ENCODE measurements at places on chromosomes 7 and 10.
A peak's percentile ranks its signal among the peaks of the same experiment; 100 is the strongest.

- DNase-seq = no peak
These were observed 20.4 kb upstream of the ZNF488 start for GRCh38 chr10:47404446-47404845.

DNA sequence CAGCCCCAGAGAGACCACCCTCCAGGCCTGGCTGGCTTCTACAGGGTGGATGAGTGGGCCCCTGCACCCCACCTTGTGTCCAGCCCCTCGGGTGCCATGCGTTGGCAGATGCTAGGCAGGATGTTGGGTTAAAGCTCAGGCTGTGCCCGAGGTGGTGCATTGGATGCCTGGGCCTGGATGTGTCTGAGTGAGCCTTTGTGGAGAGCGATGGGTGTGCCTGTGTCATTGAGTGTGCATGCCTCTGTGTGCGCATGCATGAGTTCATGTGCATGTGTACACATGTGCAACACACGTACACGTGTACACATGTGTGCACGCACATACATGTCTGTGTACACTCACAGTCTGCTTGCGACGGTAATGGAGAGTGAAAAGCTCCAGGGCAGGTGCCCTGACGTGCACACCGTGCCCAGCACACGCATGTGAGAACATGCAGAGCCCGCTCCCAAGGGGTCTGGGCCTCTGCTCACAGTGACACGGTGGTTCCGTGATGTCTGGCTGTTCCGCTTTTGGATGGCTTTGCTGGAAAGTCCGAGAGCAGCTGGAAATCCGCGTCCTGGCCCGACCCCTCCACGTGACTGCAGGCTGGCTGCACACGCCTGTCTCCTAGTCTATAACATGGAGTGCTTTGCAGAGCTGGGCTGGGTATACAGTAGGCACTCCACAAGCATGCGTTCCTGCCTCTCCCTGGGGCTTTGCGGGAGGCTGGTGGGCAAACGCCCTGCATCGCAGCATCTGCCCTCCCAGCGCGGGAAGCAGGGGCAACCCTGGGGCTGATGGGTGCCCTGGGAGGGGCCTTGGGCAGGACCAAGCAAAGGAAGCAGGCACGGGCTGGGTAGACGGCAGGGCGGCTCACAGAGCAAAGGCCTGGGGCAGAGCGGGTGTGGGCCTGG lies 36.9 kb downstream of the ELFN1 start:
- peak; percentile 4 for DNase-seq

- DNase-seq = no peak
These were observed 73.9 kb downstream of the ATE1 start for GRCh38 chr10:121853950-121854349.

GRCh38 chr7:108158776-108159175 lies 28.6 kb upstream of the LAMB4 start:
- no peak for DNase-seq

DNA sequence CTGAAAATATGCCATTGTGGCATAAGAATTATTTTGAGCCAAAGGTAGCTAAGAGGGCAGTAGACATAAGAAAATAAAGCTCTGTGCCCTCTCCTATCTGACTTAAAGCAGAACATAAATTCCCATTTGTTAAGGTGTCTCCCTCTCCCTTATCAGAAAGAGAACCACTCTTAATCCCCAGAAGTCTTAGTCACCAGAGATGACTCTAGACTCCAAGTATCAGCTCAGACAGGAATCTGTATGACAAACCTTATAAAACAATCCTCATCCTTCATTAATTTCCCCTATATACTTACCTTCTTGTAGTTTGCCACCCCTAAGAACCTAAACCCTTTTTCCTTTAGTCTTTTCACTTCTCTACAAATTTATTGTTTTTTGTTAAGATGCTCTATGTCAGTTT lies 21.8 kb upstream of the PIP4K2A start:
- DNase-seq = no peak

- DNase-seq = no peak
These were observed 151.6 kb downstream of the TMEM26 start for GRCh38 chr10:61301575-61301974.

- DNase-seq = no peak
These were observed 471.0 kb downstream of the SH2D4B start for GRCh38 chr10:81008726-81009125.

DNA sequence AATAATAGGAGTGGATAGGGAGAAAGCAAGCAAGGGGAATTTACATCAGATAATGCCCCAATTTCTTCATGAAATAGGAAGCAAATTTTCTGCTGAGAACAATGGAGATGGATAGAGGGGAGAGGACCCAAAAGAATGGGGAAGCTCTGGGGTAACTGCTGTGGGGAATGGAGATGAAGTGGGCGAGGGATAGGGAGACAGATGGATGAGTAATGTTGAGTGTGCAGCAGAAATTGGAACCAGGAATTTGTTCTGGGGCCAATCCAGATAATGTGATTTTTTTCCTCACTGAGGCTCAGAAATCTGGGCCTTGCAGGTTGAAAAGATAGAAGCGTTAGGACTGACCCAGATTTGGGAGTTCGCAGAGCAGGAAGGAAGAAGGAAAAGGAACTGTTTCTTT lies 24.5 kb upstream of the MRC1 start:
- DNase-seq = no peak

DNA sequence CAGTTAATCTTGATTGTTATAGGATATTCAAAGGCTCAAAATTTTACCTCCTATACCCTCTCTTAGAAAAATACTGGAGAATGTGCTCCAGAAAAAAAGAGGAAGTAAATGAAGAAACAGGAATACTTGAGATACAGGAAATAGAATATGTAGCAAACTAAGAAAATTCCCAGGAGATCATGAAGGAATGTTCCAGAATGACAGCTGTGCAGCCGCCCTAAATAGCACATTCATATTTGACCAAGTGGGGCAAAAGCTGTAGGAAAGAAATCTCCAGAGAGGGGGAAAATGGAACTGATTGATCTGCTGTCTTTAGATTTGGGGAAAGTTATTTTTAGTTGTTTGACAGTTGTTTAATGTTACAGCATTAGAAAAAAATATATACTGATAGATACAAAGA lies 46.2 kb upstream of the ZEB1 start:
- no peak for DNase-seq

- no peak for DNase-seq
These were observed 16.1 kb upstream of the C10orf71 start for GRCh38 chr10:49282879-49283341.

- DNase-seq = no peak
These were observed 82.6 kb upstream of the AOAH start for GRCh38 chr7:36806891-36807290.

- DNase-seq = no peak
These were observed 11.6 kb upstream of the FRAT1 start for GRCh38 chr10:97307441-97307840.

DNA sequence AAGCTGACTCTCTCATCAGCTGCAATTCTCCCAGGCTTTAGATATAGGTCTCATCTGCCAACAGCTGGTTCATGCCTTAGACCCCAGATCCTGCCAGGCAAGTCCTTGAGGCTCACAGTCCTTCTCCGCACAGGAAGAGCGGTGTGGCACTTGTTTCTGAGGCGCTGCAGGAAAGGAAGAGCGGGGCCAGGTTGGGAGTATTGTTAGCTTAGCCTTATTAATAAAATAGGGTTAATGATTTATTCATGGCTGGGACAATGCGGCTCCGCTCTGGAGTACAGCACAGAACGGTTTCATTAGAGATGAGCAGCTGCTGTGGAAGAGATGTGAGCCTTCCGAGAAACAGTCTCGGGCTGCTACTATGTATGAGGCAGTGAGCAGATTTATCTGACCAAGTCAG lies 78.1 kb downstream of the FZD1 start:
- DNase-seq = no peak

- DNase-seq = no peak
These were observed 16.3 kb upstream of the GIMAP6 start for GRCh38 chr7:150648353-150649079.

DNA sequence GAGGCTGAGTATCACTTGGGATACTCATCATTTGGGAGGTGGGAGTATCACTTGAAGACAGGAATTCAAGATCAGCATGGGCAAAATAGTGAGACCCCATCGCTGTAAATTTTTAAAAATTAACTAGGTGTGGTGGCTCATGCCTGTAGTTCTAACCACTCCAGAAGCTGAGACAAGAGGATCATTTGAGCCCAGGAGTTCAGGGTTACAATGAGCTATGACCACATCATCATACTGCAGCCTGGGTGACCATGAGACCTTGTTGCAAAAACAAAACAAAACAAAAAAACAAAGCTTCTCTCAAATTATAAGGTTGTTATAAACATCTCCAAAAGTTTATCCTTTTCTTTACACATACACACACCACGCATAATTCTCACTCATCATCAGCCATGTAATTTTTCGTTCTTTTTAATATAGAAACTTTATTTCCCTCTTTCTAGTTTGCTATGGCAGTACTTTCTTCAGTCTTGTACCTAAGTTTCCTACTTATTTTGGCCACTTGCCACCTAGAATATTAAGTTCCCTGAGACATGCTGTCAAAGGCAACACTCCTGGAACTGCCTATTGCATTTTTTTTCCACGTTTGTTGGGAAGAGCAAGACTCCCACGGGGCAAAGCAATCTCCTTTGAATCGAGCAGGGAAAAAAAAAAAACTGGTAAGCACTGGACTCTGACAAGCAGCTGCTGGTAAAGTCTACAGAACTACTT lies 37.1 kb downstream of the SKIDA1 start:
- DNase-seq = no peak

DNA sequence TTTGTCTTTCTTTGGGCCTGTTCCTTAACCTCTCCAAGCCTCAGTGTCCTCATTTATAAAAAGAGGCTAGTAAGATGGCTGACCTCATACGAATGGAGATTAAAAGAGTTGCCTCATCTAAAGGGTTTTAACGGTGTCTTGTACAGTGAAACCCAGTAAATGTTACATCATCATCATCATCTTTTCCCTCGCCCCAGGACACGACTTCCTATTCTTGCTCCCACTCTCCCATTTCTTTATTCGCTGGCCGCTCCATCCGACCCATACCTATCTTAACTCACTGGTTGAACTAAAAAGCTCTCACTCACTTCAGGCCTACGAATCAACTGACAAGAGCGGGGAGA lies 554 bp downstream of the FRA10AC1 start:
- DNase-seq = no peak

- DNase-seq = no peak
These were observed 107.7 kb downstream of the BAMBI start for GRCh38 chr10:28785018-28785417.

DNA sequence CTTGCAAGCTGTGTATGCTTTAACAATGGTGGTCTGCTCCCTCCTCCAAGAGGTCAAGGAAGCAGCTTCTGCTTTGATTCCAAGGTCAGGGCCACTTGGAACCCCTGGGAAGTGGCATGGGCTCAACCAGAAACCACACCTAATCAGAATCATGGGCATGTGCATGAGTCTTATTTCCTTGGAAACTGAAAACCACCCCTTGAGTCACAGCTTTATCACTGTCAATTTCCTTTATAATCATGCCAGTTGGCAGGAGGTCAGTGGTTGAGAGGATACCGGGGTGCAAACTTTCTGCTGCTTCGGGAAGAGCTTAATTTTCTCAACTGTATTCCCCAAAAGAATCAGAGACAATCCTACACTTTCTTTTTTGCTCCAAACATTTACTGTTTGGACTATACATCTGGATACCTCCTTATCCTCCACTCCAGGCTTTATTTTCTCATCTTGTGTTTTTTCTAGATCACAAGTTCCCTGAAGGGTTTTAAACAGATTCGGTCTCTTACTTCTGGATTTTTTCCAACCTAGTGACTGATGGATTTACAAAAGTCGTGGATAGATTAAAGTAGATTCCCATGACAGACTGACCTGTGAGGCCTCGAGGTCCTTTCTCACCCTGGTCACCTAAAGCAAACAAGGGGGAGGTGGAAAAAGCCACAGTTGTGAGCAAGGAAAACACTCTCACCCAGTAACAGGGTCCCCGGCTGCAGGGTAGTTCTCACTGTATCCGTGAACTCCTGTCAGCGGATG lies 36.0 kb downstream of the COL17A1 start:
- no peak for DNase-seq

GRCh38 chr10:50563906-50564305 lies 59.9 kb downstream of the SGMS1 start:
- DNase-seq = no peak

DNA sequence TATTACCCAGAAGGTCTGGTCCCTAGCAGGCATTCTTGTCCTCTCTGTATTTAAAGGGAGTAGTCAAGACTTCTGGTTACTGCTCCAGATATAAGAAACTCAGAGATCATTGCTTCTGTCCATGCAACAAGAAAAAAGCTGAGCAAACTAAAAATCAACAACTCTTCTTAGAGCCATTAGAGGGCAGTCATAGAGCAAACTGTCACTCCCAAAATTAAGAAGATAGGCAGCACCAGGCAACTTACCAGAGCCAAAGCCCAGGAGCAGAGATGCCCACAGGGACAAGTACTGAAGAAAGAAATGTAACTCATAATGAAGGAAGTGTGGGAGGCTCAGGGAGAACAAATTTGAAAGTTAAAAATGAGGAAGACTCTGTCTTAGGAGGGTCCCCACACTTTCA lies 472.9 kb upstream of the COBL start:
- DNase-seq = no peak
